CD4-positive, CD25-positive, alpha-beta regulatory T cell (primary cell): ENCODE measurements at places on chromosomes 5 and 9. TPM values are rescaled to one million over a fixed set of nuclear protein-coding genes. Genes with fewer than 3 reads are reported as not detected.

- no peak for DNase-seq
These were observed 29.3 kb downstream of the RAD50 start for GRCh38 chr5:132586063-132586462.

GRCh38 chr5:39314591-39314990 lies 49.7 kb downstream of the C9 start:
- DNase-seq: no peak

- DNase-seq: no peak
These were observed 242.5 kb downstream of the MLLT3 start for GRCh38 chr9:20379804-20380225.

GRCh38 chr5:74232276-74232675 lies 408.3 kb downstream of the ENC1 start:
- DNase-seq: no peak

GRCh38 chr5:34703767-34704713 lies 47.9 kb downstream of the RAI14 start:
- no peak for DNase-seq

DNA sequence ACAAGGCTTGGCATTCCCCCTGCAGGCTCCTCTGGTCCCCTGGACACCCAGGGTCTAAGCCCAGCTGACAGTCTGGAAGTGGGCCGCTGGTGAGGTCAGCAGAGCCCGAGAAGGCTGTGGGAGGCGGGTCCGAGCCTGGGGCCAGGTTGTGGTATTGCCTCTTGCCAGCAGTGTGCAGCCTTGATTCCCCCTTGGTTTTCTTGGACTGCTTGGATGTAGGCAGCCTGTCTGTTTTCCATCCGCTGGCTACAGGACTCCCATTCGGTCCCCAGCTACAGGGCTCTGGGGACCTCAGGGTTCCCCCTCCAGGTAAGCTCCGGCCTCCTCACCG lies 1.6 kb downstream of the AIF1L start:
- DNase-seq: no peak

GRCh38 chr9:129422843-129423192 lies 198.1 kb downstream of the C9orf50 start:
- no peak for DNase-seq

DNA sequence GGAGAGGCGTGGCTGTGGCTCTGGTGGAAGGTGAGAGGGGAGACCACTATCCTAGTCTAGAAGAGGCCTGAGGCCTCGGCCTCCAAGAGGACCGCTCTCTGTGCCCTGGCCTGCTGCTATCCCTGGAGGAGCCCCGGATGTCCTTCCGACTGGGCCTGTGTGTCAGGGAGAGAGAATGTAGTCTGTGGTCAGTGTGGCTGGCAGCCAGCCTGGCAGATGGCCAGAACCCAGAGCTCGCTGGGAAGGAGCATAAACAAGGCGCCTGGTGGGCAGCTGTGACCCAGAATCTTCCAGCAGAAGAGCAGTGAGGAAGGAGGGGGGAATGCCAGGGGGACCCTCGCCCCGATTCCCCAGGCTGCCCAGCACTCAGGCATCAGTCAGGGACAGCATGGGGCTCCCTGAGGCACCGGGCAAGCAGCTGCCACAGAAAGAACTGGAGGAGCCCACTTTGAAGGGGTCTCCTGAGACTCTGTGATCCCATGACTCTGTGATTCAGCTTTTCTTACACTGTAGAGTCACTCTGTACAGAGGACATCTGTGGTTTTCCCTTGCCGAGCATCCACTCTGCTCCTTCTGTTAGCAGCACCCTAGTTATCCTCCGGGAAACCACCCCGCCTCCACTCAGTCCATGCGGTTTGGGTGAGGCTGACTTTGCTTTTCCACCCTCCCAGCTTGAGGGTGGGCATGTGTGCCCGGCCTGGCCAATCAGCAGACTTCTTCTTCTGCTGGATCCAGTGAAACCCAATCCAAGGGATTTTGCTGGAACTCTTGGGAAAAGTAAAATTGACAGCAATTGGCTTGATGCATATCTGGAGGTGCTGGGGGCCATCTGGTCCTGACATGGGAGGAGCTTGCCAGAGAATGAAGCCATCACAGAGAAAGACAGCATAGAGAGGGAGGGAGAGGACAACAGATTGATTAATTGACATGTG lies 46.2 kb upstream of the PWWP2A start:
- DNase-seq: no peak

DNA sequence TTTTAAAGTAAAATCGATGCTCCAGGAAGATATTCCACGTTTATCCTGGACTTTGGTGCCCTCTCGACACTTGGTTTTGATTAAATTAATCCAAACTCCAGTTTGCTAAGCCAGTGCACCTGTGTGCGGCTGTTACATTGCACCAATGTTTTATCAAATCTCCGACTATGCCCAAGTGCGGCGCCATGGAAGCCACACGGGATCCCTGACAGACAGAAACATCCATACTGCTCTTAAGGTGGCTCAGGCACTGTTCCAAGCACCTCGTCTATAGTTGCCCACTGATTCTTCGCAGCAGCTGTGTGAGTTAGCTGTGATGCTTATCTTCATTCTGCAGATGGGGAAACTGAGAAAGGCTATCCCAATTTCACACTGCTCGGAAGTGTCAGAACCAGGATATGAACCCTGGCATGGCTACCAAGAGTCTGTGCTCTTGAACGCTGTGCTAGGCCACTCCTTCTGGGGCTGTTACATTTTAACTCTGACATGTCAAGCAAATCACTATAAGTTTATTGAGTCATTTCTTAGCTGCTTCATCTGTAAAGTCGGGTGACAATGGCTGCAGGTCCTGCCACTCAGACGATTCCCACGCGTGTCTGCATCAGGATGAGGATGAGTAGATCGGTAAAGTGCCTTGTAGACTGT lies 113.0 kb downstream of the ADAMTS2 start:
- no peak for DNase-seq

DNA sequence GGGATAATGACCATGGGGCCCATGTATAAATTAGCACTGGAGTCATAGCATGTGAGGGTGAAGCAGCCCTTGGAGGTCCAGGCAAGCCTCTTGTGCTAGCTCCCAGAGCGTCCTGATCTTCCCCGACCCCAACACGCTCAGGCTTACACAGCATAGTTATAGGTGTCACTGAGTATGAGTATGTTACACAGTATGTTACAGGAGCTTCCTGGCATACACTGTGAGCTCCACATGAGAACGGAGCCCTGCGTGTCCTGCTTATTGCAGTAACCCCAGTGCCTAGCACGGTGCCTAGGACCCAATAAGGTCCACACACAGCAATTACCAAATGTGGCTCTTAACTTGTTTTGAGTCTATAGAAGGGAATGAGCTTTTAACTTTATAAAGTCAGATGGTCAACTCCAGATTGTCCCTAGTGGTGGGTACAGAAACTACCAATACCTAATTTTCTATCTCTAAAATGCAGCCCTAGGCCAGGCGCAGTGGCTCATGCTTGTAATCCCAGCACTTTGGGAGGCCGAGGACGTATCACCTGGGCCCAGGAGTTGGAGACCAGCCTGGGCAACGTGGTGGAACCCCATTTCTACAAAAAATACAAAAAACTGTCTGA lies 64.1 kb downstream of the PLAC8L1 start:
- no peak for DNase-seq

- DNase-seq: no peak
These were observed 3.7 kb upstream of the CLK4 start for GRCh38 chr5:178630475-178630930.

DNA sequence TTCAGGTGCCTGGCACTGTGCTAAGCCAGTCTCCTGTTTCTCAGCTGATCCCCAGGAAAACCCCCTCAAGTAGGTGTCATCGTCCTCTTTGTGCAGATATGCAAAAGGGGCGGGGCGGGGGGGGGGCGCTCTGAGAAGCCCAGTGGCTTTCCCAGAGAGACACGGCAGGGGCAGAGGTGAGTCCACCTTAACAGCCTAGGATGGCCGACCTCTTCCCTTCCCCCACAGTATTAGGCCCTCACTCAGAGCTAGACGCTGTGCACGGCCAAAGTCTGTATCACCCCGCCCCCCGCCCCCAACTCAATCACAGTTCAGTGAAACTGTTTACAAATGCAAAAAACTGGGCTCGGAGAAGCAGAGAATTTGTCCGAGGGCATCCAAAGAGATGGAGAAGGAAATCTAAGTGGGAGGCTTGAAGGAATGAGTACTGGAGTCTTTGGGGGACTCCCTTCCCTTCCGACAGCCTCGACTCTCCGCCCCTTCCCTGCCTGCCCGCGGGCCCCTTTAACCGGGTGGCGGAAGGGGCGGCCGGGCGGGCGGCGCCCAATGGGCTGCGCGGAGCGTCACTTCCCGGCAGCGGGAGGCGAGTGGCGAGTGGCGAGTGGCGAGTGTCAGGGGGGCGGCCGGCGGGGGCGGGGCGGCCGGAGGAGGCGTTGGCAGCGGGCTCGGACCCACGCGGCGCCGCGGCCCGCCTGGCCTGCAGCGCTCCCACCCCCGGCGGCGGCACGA lies at the start of gene ERGIC1:
Gene ERGIC1 (plus strand): TSS at position 566 of the 729 bp plus-strand sequence. CDS start 163 bp downstream, at position 729.
- DNase-seq: peak; percentile 68

The LCN12 gene
- not detected for polyA plus RNA-seq

The KIF20A gene
- 0.60 TPM for polyA plus RNA-seq

The CETN3 gene
- 31.0 TPM for polyA plus RNA-seq

The BTNL9 gene
- polyA plus RNA-seq: not detected

The SCGB3A1 gene
- polyA plus RNA-seq: not detected

The BTNL8 gene
- polyA plus RNA-seq: 0.16 TPM

The VCAN gene
- 0.40 TPM for polyA plus RNA-seq

The GMCL2 gene
- 0.11 TPM for polyA plus RNA-seq

The GOLGA1 gene
- polyA plus RNA-seq: 7.5 TPM

The TRAF1 gene
- 16.9 TPM for polyA plus RNA-seq

The LCN15 gene
- polyA plus RNA-seq: not detected
